ENCODE measurements at places on chromosomes 5 and 9.

DNA sequence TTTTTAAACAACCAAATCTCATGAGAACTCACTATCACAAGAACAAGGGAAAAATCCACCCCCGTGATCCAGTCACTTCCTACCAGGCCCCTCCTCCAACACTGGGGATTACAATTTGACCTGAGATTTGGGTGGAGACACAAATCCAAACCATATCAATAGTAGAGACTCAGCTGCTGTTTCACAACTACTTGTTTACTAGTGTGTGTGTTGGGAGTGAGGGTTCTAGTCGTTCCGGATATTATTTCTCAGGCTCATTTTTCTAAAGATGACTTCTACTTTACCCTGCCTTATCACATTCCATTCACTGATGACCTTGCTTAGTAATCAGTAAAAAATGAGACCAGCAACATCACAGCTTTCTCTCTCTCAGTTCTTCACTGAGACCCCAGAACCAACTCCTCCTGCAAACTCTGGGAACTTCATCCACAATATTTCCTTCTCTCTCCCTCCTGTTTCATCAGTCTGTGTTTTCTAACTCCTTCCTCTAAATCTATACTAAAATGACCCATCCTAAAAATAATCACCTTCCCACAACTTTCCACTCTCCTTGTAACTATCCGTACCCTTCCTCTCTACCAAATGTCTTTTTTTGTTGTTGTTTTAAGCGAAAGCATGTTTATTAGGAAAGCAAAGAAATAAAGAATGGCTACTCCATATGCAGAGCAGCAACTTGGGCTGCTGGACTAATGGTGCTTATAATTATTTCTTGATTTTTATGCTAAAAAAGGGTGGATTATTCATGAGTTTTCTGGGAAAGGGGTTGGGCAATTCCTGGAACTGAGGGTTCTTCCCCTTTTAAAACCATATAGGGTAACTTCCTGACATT lies 121.5 kb upstream of the SPRY4 start:
- no peak for DNase-seq

DNA sequence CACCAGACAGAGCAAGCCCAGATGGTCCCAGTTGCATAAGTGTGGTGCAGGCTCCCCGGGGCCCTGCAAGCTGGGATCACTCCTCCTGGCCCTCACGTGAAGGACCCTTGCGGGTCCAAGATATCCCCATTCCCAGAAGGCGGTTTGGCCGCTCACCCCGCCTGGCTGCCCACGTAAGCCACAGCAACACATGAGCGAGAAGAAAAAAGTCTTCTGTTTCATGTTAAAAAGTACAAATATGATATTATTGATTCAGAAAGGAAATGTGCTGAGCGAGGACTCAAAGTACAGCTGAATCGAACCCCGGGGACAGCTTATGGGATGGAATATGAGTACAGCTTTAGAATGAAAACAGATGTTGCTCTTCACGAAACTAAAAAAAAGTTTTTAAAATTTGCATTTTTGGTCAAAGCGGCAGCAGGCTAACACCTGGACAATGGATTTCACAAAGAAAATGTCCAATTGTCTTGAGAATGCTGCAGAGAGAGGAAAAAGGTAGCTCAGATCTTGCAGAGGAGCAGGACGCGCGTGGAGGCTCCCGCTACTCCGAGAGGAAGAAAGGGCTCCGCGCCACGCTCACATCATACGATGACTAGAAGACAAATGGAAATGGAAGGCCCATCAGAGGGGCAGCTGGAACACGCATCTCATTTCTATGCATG lies 427.6 kb downstream of the IRX1 start:
- no peak for DNase-seq

DNA sequence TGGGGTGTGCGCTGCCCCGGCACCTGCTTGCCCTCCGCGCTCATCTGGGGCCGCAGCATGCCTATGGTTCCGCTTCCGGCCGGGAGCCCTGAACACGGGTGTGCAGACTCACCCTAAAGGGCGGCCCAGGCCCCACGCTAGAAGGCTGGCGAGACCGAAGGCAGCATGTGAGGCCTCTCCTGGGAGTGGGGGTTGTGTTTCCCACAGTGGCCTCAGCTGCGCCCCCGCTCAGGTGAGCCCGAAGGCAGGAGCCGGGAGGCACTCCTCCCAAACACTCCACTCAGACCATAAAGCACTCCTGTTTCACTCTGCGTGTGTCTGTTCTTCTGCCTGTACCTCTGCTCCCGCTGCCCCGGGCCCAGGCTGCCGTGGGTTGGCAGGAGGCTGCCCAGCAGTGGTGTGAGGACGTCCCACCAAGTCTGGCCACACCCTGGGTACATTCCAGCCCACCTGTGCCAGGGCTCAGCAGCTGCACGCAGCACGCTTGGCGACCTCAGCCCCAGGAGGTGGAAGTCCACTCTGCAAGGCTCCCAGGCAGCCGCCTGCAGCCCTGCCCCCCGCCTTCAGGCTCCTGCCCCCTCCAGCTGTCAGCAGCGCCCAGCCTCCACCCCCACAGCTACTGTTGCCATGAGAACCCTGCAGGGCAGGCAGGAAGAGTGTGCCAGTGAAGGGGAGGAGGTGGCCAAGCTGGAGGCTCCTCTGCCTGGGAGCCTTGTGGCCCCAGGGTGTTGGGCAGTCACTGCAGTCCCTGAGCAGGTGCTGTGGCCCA lies 1.2 kb upstream of the AJM1 start:
- DNase-seq = peak; percentile 85

DNA sequence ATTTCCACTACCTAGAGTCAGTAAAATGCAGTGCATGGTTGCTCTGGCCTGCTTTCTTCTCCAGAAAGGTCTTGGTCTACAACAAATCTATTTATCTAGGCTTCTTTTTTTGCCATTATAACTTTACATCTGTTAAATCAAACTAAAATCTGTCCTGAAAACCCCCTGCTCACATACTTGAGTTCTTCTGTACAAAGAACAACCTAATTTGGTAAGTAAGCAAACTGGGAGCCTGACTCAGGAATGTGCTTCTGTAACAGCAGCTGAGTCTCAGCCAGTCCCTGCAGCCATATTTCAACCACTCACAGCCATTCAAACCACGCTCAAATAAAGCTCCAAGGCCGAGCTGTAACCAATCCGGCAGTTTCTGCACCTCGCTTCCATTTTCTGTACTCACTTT lies 95.8 kb downstream of the PLPP1 start:
- DNase-seq = no peak

DNA sequence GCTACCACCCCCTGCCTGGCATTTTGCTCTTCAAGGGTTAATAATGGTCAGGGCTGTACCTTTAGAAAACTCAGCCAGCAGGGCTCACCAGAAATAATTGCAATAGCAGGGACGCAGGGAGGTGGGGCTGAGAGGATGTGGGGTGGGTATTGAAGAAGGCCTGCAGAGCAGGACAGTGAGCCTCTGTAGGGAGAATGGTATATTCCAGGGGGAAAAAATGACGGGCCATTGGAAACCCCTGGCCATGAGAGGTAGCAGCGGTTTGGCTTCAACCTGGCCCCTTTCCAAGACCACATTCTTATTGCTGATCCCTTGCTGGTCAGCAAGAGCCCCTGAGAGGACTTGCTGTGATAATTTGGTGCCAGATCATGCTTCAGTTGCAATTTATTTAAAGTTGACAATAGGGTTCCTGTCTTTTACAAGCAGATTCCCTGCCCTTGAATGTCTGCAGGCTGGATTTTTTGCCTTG lies 36.7 kb upstream of the CTNNA1 start:
- DNase-seq = no peak

DNA sequence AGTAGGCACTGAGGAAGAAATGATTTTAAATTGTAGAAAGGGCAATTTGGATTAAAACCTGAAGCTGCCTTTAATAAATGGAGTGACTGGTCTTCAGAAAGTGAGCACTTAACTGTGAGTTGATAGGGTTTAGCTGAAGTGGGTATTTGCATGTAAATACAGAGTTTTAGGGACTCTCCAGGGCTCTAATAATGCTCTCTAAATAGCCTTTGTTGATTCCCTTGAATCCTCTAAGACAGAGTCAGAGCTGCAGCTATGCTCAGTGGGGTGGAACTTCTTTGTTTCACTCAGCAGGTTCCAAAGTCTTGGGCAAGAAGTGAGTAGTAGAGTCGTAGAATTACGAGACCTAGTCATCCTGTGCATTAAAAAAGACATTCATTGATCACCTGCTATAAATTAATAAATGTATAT lies 21.4 kb downstream of the GLRA1 start:
- DNase-seq = no peak

DNA sequence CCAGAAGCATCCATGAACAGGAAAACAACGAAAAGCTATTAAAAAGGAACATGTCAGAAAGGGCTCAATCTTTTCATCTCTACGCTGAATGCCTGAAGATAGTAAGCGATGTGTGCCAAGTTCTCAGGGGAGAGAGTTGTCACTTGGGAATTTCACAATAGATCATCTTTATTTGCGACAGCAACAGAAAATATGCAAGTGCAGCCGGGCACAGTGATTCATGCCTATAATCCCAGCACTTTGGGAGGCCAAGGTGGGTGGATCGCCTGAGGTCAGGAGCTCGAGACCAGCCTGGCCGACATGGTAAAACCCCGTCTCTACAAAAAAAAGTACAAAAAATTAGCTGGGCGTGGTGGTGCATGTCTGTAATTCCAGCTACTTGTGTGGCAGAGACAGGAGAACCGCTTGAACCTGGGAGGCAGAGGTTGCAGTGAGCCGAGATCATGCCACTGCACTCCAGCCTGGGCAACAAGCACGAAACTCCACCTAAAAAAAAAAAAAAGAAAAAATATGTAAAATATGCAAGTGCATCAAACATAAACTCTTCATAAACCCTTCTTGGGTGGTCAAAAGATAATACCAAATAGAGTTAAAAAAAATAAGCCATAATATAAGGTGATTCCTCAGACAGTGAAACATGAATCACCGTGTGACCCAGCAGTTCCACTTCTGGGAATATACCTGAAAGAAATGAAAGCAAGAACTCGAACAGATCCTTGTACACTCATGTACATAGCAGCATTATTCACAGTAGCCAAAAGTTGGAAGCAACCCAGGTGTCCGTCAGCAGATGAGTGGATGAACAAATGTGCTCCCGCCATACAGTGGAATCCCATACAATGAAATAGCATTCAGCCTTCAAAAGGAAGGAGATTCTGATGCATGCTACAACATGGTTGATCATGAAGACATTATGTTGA lies 16.2 kb downstream of the SFXN1 start:
- DNase-seq = no peak

Measured in DMS 273 treated with DMSO at 0.1 percent for 48 hours (cell line).